ENCODE measurements at places on chromosomes 3 and 15.

GRCh38 chr3:192929146-192929545, 11.5 kb upstream of the MB21D2 start:
- DNase-seq: no peak

- DNase-seq: no peak
Observed at GRCh38 chr3:72976281-72976741, 20.3 kb upstream of the PPP4R2 start.

DNA sequence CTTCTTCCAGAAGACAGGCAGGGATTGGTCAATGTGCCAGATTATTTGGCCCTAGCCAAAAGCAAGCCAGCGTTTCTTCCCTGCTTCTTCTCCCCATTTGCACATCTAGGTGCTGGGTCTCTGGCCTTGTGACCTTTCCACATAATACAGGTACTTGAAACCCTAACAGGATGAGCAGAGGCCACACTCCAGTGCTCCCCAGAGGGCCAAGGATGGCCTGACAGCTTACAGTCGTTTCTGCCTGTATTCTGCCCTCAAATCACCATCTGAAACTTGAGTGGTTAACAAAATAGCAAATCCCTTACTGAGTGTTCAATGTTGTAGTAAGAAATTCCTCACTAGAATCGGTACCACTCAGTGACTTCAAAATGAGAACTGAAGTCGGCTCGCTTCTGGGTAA, 29.1 kb downstream of the MKRN2 start:
- no peak for DNase-seq

GRCh38 chr3:26621176-26621575, 1.4 kb upstream of the LRRC3B start:
- no peak for DNase-seq

DNA sequence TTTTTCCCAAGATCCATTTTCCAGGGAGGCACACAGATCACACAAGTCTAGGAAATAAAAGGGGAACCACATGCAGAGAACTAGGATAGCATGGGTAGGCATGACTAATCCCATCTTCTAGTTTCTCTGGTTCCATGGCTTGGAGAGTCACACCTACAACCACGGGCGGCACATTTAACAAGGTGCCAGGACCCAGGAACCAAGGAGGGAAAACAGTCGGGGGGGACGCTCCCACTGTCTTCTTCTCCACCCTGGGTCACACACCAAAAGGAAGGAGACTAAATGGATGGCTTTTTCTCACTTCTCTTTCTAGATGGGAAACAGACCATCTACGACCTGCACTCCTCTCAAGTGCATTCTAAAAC, 4.6 kb upstream of the SMCO1 start:
- DNase-seq: no peak

DNA sequence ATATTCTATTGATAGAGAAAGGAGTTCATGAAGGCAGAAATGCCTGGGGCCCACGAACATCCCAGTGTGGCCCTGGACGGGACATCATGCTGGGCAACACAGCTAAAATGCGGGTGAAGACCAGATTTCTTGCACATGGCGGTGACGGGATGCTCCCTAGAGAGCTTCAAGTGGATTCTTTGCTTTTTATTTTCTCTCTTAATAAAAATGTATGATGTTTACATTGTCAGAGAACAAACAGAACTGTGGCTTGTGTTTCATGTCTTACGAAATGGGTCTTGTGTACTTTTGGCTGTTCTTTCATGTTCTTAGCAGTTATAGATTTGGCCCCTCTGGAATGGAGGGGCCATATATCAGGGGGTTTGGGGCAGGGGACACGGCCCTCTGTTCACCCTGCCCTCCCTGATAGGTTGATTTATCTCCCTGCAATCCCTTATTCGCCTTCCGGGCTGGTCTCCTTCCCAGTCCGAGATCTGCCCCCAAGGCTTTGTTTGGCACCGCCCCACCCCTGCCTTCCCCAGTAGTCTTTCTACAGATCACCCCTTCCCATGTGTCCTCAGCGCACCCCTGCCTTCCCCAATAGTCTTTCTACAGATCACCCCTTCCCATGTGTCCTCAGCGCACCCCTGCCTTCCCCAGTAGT, 68.7 kb upstream of the CGNL1 start:
- no peak for DNase-seq

- no peak for DNase-seq
Observed at GRCh38 chr3:17307887-17308286, 423.1 kb downstream of the PLCL2 start.

GRCh38 chr15:31396881-31397560, 70.4 kb downstream of the KLF13 start:
- DNase-seq: peak; percentile 56

- no peak for DNase-seq
Observed at GRCh38 chr3:154864947-154865346, 215.2 kb upstream of the MME start.

DNA sequence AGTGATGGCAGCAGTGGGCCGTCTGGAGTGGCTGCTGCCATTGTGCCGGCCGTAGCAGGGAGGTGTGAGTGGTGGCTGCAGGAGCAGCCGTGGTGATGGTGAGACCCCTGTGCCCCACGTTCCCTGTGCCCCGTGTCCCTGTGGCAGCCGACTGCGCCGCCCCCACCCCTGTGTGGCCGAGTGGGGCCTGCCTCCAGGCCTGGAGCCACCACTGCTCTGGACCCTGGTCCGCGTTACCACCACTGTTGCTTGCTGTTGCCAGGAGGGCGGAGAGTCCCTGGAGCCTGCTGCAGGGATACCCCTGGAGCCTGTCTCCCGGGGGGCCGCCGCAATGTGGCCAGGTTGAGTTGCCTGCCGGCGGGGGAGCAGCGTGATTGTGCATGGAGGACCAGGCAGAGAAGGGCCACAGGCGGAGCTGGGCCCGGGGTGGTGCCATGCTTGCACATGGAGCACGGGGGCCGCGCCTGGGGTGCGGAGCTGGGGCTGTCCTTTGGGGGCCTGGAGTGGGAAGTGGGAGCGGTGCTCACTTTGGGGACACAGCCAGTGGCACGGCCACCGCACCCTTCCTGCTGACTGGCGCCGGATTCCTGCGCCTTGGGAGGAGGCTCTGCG, 50.1 kb downstream of the SLC6A20 start:
- DNase-seq: no peak

GRCh38 chr3:111593666-111594065, 1.5 kb downstream of the ZBED2 start:
- no peak for DNase-seq

Data from hypothalamus (tissue), 51 donors.